ENCODE measurements at places on chromosomes 12 and 14.

- DNase-seq, result no peak
Observed at GRCh38 chr12:120940799-120941198, 36.6 kb upstream of the SPPL3 start.

DNA sequence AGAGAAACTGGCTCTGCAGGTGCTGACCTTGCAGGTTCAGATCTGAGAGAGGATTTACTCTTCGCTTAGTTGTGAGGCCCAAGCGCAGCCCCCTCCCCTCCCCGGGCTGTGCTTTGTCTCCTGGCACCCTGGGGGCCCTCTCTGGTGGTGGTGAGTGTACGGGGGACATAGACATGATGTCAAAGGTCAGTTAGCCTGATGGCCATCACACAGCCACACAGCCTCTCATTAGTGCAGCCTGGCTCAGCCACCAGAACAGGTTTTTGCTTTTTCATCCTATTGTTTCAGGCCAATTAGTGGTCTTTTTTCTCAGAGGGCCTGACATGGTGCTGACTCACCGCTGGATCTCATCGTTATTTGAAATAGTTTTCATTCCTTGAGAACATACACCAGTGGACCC lies 437.9 kb downstream of the AACS start:
- no peak for DNase-seq

- DNase-seq, result no peak
Observed at GRCh38 chr12:10829994-10830393, 3.8 kb upstream of the TAS2R10 start.

DNA sequence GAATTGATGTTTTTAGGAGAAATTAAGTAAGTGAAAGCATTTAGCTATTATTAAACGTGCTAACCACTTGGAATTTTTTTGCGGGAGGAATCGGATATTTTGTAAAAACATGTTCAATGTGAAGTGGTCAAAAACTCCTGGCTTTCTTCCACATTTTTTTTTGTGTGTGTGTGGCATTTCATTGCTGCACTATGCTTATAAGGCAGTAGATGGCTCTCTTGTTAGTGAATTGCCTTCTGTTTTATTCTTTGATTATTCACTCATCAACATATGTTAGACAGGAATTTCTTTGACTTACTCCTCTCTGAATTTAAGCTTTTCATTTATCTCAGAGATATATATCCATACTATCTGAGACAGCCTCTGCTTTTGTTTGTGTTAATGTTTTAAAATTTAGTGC lies 71.3 kb downstream of the DERA start:
- DNase-seq, result no peak

GRCh38 chr14:20609215-20610001 lies 18.2 kb upstream of the RNASE12 start:
- DNase-seq, result peak; percentile 79

DNA sequence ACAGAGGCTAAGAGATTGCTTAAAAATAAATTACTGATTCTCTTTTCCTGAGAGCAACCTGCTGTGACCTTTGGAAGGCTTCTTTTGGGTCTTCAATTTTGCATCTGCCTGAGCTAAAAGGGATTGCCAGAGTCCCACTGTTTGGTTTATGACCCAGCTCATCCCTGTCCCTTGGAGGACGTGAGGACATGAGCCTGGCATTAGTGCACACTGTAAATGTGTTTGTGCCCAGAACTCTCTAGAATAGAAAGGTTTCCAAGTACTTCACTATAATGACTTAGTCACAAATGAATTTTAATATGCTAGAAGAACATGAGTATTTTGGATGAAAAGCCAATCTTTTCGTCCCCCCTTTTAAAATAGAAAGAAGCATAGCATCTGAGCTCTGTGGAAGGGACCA lies 47.1 kb upstream of the CDKN3 start:
- no peak for DNase-seq

DNA sequence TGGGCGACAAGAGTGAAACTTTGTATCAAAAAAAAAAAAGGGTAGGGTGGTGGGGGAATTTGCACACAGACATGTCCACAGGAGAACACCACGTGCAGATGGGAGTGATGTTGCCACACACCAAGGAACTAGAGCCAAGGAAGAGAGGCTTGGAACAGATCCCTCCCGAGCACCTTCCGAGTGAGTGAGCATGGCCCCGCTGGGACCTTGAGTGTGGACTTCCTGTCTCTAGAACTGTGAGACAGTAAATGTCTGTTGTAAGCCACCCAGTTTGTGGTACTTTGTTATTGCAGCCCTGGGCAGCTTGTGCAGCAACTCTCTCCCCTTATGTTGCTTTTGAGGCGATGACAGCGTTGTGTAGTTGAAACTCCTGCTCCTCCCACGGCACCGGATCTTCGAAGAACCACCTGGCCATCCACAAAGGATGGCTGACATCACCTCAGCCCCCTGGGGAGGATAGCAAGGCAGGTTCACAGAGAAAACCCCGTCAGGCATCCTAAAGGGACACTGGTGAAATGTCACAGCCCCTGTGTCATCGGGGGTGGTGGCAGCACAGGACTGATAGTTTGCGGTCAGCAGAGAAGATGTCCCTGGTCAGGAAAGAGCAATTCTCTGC lies 54.7 kb upstream of the PLEKHG3 start:
- no peak for DNase-seq

GRCh38 chr14:81096656-81097055 lies 124.1 kb downstream of the GTF2A1 start:
- no peak for DNase-seq

GRCh38 chr12:17079251-17079909 lies 473.4 kb upstream of the LMO3 start:
- DNase-seq, result no peak

DNA sequence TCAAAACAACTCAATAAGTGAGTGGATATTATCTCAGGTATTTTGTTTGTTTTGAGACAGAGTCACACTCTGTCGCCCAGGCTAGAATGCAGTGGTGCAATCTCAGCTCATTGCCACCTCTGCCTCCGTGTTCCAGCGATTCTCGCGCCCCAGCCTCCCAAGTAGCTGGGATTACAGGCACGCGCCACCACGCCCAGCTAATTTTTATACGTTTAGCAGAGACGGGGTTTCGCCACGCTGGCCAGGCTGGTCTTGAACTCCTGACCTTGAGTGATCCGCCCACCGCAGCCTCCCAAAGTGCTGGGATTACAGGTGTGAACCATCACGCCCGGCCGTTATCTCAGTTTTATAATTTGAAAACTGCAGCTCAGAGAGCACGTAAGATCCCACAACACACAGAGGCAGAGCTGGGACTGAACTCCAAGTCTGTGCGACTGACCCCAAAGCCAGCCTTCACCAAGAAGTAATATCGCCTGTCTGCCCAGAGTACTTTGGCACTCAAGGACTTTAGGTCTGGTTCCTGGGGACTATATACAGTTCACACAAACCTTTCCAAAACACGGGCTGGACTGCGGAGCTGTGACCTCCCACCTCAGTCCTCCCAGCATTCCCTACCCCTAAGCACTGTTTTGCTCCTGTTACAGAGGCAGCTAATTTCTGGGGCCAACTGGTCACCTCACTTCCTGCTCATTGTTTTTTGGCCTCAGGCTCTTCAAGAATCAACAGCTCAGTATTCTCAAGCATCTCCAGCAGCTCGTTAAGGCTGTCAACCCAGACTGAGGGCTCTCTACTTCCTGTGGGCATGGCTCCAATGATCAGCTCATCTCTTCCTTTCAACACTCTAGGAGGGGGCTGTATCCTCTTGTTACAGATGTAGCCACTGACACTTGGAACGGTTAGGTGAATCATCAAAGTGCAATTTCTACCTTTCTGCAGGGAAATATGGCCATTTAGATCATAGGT lies 22.5 kb downstream of the TESC start:
- DNase-seq, result no peak

- DNase-seq, result no peak
Observed at GRCh38 chr14:63228217-63228616, 24.0 kb downstream of the RHOJ start.

DNA sequence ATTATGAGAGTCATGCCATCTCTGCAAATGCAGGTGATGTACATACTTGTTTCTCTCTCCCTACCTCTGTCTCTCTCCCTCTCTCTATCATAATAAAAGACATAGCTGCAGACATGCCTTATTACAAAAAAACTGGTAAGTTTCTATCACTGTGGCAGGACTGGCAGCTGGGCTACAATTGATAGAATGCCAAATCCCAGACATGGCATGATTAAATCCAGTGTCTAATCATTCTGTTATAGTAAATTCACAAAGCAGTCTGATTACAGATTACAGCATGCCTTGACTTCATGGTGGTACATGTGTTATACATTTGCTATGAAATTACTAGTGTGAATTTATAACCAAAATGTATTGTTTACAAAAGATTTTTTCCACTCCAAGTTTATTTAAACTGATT lies 854.7 kb downstream of the TMTC2 start:
- DNase-seq, result no peak

DNA sequence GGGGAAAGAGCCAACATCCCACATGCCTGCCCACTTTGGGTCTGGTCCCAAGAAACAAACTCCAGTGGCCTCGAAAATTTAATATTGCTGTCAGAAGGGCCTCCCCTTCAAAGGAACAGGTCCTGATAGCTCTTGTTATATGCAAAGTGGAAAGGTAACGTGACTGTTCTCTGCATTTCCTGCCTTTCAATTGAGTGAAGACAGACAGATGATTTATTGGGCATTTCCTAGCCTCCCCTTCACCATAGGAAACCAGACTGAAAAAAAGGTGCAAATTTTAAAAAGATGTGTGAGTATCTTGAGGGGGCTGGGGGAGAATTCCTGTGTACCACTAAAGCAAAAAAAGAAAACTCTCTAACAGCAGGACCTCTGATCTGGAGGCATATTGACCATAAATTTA lies 235.2 kb downstream of the ZFP36L1 start:
- no peak for DNase-seq

GRCh38 chr14:97022741-97023140 lies 225.6 kb downstream of the VRK1 start:
- DNase-seq, result no peak

DNA sequence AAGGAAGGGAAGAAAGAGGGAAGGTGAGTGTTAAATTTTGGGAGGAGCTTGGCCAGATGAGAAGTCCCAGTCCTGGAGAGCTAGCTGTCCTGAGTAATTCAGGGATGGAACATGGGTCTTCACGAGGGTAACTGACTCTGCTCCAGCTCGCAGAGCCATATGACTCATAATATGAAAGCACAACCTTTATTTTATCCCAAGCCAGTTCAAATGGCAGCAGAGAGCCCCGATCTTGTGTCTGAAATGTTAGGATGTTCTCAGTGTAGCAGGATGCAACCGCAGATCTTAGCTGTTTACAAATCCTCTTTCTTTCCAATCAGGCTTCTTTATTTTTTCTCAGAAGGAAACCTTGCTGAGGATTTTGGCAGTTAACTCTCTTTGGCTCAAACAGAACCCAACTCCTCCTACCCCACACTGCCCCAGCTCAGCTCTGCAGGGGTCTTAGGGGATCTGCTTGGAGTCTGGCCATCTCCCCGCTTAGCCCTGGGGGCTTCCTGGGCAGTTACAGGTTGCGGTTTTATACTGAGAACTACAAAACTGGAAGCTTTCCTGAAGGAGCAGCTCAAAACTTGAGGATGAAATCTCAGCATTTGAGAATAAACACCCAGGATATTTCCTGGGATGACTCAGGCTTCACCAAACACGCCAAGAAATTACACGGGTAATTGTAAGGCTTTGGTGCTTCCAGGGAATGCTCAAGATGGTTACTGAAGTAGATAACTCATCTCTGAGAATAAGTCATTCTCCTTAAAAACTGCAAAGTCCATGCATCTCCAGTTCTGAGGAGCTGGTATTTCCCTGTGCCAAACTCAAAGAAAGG lies 92.5 kb downstream of the VCPKMT start:
- DNase-seq, result no peak

- DNase-seq, result no peak
Observed at GRCh38 chr14:100734031-100734990, 7.6 kb downstream of the DLK1 start.

DNA sequence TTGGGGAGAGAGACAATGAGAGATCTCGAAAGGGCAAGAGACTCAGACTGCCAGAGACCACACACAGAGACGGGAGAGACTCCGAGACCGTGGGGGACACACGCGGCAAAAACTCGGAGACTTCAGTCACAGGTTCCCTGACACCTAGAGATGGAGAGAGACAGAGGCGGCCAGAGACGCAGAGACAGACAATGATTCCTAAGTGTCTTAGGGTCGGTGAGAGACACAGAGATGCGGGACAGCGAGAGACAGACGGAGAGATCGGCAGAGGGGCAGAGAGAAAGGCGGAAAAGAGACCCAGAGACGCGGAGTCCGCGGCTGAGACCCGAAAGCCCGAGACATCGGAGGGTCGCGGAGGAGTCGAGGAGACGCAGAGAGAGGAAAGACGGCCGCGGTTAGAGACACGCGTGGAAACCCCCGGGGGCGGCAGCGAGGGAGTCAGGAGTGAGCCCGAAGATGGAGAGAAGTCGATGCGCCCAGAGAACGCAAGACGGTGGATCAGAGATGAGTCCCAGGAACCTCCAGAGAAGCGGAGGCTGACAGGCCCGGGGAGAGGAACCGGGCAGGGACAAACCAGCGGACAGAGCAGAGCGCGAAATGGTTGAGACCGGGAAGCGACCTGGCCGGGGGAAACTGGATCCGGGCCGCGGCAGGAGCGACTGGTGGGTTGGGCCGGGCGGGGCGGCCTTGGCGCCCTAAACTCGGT lies 7.8 kb downstream of the LHX5 start:
- no peak for DNase-seq

- peak; percentile 77 for DNase-seq
Observed at GRCh38 chr12:3218228-3219171, 141.3 kb downstream of the TSPAN9 start.

DNA sequence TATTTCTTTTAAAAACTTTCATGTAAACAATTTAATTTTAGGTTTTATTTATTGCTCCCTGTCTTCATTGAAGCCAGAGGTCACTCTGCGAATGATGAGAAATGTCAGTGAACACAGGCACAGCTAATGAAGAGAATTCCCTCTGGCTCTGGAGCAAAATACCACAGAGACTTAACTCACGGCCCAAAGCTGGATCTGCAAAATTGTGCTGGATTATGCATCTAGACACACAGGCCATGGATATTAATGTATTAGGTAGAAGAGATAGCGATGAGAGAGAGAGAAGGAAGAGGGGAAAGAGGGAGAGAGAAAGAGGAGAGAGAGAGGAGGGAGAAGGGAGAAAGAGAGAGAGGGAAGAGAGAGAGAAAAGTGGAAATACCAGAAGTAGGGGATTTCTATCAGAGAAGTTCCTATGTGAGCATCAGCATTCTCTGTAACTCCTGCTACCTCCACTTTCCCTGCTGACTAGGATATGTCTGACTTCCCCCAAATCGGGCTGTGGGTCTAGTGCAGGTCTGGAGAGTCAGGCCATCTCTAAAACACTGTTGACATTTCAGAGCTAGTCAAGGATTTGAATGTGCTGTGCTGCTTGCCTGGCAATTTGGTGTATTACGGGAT lies 3.7 kb downstream of the ARHGDIB start:
- DNase-seq, result no peak

DNA sequence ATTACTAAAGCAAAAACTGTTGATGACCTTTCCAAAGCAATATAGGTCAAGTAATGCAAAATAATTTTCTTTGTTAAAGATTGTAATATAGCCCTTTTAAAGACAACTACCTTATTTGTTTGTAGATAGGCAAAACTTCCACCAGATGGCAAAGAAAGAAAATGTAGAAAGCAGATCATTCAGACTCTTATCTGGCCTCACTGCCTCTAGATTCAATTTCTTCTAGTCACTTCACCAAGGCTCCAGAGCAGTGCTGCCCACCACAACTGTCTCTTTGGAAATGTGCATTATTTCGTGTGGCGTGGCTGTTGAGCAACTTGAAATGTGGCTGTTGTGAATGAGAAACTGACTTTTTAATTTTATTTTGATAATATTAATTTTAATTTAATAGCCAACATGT lies 127.1 kb downstream of the ITPR2 start:
- no peak for DNase-seq

Data from NCI-H1105 (cell line).